ENCODE measurements at places on chromosomes 2 and 18.

DNA sequence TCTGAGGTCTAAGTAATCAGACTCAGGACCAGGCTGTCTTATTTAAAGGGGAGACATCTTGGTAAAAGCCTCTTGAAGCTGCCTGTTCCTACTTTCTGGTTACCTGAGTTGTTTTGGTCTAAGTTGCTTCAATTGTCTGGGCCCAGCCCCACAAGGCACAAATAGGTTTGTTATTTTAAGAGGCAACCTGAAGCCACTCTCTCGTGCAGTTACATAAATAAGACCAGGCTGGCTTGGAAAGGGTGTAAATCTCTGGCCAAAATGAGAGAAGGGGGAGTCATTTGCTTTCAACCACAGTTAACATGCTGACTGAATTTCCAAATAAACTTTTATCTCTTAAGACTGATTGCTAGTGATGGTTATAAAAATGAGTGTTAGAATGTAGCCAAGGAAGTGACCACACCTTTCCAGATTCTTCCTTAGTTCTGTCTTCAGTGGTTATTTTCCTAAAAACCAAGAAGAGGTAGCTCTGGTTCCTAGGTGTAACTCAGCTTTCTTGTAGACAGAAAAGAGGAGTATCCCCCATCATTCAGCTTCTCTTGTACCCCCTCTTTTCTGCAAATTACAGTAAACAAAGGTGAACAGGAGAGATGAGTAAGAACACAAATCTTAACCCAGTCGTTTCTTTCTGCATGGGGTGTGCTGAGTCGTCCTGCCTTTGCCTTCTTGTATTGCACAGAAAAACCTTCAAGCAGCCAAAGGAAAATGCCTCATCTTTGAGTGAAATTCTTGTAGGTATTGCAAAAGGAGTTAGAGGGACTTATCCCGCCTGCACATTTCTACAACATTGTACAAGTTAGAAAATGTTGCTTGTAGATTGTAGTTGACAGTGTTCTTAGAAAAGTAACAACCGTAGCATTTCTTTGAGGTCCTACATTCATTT, 161.5 kb upstream of the NT5C1B start:
- no peak for DNase-seq

DNA sequence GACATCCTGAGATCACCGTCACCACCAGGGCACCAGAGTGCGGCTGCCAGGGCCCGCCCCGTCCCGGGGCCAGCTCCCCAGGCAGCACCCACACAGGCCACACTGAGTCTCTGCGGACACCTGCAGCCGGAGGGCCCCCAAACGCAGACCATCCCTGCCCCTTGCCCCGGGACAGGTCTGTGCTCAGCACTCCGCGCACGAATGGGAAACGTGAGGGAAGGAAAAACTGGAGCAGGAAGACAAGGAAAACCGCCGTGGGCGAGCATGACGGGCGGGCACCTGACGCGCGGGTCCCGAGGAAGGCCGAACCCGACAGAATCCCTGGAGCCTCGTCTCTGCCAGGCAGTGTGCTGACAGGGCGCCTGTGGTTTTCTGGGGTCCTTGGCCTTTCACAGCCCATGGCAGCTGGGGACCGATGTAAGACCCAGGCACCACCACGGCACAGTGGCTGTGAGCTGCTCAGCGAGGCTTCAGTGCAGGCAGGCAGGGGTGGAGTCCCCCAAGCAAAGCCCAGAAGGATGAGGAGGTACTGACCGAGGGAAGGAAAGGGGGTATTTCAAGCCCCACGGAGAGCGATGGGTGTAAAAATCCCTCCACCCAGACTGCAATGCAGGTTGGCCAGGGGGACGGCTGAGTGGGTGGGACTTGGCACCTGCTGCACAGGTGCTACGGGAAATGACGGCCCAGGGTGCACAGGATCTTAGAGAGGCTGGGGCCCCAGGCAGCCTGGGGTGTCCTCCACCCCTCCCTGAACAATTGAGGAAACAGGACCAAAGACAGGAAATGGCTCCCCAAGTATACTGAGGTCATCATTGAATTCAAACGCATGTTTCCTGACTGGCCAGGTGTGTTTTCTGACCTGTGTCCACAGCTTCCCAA, 59.0 kb downstream of the PXDN start:
- DNase-seq: no peak

GRCh38 chr18:48623468-48624235, 84.8 kb downstream of the CTIF start:
- no peak for DNase-seq

DNA sequence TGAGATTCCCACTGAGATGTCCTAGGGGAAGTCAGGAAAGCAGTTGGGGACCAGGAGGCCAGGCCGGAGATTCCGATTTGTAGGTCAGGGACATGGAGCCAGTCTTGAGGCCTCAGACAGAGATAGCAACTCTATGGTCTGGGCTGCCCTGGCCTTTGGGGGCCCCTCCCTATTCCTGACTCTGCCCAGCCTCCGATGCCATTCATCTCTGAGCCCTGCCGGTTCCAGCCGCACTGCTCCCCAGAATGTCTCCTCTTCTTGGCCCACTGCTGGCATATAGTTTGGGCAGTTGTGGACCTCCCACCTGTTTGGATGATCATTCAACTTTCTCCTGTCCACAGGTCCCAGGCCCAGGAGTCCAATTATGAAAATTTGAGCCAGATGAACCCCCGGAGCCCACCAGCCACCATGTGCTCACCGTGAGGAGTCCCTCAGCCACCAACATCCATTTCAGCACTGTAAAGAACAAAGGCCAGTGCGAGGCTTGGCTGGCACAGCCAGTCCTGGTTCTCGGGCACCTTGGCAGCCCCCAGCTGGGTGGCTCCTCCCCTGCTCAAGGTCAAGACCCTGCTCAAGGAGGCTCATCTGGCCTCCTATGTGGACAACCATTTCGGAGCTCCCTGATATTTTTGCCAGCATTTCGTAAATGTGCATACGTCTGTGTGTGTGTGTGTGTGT, 16.4 kb downstream of the SIGLEC15 start:
- DNase-seq: no peak

GRCh38 chr18:56992777-56993176, 154.1 kb upstream of the BOD1L2 start:
- DNase-seq: no peak

DNA sequence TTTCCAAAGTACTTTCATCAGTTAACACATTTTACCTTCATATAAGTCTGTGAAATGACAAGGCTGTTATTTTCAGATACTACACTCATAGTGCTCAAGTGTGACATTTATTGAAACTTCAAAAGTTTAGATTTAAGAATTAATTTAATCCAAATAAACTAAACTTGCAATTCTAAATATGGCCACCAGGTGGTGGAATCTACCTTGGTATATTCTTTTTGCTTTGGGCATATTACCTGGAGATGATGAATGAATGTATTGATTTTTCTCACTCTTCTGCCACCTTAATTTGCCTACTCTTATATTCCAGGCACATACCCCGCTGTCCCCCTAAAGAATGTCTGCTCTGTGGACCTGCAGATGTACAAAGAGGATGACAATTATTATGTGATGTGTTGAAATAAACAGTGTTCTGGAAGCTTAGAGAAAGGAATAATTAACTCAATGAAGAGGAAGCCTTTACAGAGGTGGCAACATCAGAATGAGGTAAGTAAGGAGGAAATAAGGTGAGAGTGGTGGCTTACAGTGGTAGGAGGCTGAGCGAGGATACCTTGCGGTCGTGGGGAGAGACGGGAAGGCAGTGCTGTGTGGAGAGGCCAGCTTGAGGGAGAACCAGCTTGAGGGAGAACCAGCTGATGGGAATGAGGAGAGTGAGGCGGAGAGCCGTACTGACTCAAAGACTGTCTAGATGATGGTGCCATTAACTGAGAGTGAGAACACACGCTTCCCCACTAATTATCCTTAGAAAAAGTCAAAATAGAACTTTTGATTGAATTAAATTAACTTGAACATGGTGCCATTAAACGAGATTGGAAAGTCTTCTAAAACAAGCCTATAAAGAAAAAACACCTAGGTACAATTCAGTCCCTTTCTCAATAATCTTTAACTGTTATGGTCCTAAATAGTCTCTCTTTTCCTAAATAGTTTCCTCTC, 179.5 kb downstream of the CELF4 start:
- DNase-seq: no peak

GRCh38 chr2:118417406-118418120, 329.3 kb downstream of the INSIG2 start:
- no peak for DNase-seq

DNA sequence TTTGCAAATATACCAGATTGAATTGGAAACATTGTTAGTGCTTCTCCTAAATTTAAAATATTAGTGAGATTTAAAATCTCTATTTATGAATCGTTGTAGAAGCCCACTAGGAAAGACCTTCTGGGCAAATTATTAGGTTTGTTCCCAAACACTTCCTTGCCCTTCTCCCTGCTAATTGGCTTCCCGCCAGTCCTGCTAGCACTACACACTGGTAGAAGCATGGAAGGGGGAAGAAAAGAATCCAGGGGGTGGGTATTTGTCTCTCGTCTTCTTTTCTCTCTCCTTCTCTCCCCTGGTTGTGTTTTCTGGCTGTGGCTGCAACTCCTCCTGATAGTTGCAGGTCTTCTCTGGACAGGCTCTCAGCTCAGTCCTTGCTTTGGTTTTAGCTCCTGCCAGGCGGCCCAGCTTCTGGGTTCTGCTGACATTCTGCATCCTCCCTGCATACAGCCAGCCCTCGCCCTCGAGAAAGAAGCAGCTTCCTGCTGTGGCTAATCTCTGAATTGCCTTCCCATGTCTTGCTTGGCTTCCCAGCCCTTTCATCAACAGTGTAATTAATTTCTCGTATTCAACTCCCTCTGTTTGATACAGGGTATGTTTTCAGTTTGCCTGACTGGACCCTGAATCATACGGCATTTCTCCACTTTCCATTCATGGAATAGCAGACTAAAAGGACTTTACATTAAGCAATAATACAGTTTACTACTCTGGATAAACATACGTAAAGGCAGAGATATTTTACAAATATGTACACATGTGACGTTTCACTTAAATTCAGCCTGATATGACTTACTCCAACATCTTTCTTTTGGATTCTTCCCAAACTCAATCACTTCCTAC, 6.9 kb upstream of the PARD3B start:
- no peak for DNase-seq

DNA sequence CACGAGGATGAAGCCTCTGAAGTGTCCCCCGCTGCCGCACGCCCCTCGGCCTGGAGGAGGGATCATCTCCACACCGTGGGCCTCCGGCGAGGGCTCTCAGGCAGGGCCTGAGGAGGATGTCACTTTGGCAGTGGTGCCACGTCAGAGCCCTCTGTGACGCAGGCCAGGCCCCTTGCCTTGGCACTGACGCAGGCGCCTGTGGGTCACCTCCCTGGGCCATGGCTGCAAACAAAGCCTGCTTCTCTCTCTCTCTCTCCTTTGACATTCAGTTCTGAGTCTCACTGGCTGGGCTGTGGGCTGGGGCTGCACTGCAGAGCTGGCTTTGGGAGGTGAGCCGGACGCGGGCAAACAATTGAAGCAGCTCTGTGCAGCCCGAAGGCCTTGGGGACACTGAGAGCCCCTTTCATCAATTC, 273.7 kb downstream of the TWIST2 start:
- DNase-seq: no peak

DNA sequence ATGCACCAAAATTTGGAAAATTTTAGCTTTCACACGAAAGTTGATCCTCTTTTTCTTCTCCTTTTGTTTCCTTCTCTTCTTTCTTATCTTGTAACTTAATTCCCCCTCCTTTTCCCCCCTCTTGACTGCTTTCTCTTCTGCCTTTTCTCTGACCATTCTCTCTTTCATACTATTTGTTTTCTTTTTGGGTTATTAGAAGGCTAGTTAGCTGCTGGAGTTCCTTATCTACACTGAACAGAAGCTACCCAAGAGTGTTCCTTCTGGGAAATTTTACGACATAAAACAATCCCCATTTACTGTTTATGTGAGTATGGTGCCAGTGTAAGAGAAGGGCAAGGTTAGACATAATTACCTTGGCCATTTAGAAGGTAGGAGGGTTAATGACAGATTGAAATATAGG, 218.4 kb upstream of the DTNA start:
- no peak for DNase-seq

DNA sequence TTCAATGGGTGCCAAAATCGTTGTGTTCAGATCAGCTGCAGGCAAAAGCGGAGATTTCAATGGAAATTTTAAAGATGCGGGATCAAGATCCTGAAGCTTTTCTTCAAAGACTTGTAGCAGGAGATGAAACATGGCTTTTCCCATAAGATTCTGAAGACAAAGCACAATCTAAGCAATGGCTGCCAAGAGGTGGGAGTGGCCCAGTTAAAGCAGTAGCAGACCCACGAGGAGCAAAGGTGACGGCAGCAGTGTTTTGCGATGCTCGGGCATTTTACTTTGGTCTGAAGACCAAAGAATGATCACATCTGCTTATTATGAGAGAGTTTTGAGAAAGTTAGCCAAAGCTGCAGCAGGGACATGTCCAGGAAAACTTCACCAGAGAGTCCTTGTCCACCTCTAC, 222.9 kb downstream of the DSC3 start:
- DNase-seq: no peak

GRCh38 chr2:28447943-28448792, 47.7 kb upstream of the PLB1 start:
- no peak for DNase-seq

- DNase-seq: no peak
These were observed 9.1 kb downstream of the CNNM4 start for GRCh38 chr2:96769814-96770213.

DNA sequence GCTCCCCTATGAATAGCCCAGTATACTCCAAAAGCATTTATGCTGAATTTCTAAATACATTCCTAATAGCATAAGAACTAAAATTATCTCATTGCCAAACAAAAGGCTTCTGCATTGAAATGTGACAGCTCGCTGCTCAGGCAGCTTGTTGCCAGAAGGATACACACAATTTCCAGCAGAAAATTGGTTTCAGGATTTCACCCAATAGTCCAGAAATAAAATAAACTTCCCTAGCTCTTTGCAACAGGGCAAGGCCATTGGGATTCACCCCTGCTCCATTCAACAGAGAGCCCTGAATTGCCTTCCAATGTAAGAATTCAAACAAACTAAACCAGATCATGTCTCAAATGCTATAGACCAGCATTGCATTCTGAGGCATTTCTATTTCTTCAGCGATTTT, 70.7 kb downstream of the RBM43 start:
- DNase-seq: no peak

- no peak for DNase-seq
These were observed 31.7 kb downstream of the GPR39 start for GRCh38 chr2:132448331-132448730.

- no peak for DNase-seq
These were observed 62.4 kb downstream of the TANC1 start for GRCh38 chr2:159030674-159031380.

DNA sequence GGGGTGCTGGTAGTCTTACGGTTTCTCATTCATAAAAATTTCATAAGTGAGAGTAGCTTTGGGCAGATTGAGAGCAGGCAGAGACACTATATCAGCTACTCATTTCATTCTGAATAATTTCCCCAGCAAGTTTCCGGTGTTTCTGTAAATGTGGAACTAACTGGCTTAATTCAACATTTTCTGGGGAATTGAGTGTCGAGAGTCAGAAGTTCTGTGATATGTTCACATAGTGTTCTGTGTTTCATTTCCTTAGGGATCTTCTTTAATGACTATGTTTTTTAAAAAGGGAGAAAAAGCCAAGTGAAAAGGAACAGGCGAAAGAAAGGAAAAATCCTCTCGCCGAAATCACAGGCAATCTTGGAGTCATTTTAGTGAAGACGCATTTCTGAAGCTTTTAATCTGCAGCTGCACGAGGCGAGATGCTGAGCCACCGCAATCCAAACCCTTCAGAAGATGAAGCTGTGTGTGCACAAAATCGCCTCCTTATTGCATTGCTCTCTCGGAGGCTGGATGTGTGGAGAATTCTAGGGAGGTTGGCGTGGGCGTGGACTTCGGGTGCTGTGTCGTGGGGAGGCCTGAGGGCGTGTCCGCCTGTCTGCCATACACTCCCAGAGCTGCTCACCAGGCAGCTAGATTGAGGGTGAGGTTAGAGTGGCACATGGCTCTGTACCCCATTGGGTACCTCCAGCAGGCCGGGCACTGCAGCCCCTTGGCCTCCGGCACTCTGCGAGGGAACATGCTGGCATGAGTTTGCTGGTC, 38.4 kb upstream of the HDAC4 start:
- DNase-seq: no peak
